Activated T-helper 17 cell treated with anti-CD3 and anti-CD28 coated beads, Interleukin-2, amount 50 U/mL, for 72 hours (primary cell): ENCODE measurements at places on chromosomes 4 and X.

GRCh38 chr4:119525005-119525749 is 103.4 kb downstream of the PDE5A start:
- ATAC-seq = no peak

DNA sequence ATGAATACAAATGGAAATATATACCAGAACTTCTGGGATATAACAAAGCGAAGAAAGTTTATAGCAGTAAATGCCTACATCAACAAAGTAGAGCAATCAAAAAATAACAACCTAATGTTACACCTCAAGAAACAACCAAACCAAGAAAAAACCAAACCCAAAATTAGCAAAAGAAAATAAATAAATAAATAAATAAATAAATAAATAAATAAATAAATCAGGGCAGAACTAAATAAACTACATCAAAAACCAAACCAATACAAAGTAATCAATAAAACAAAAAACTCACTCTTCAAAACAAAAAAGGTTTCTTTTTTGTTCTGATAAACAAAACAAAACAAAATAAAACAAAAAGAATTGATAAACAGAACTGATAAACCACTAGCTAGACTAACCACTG is 88.4 kb upstream of the SPIN4 start:
- ATAC-seq = no peak

DNA sequence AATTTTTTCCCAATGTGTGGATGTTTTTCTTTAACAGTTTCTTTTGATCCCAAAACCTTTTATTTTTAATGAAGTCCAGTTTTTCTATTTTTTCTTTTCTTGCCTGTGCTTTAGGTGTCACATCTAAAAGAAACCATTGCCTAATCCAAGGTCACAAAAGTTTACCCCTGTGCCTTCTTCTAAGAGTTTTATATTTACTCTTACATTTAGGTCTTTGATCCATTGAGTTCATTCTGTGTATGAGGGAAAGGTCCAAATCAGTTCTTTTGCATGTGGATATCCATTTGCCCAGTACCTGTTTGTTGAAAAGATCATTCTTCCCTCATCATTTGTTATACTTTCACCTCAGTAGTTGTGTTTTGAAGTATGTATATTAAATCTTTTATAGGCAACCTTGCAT is 13.0 kb downstream of the LRP2BP start:
- no peak for ATAC-seq

GRCh38 chr4:1569461-1570151 is 114.5 kb downstream of the FAM53A start:
- ATAC-seq = no peak

DNA sequence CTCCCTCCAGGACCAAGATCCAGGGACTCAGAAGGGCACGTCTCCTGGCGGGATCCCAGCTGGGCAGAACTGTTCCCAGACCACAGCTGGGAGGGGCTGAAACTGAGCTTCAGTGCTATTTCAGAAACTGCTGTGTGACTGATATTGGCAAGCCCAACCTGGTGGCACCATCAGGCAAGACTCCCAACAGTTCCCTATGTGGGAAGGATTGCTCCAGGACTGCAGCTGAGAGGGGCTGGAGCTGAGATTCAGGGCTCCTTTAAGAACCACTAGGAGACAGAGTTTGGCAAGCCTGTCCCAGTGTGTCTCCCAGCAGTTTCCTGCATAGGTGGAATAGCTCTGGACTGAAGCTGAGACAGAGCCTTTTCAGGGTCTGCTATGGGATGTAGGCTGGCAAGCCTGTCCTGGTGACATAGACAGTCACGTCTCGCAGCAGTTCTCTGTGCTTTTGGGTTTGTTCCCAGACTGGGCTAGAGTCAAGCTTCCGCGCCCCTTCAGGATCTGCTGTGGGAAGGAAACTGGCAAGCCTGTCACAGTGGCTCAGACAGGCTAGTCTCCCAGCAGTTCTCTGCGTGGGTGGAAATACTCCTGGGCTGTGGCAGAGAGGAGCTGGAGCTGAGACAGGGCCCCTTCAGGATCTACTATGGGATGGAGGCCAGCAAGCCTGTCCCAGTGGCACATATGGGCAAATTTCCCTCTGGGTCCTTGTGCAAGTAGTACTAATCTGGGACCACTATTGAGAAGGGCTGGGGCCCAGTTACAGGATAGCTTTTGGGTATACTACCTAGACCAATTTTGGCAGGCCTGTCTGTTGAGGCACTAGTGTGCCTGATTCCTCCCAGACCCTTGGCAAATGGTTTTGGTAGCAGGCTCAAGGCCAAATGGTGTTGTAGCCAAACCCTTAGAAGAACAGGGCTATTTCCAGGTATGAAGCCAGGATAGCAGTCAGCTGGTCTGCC is 20.2 kb upstream of the MED14 start:
- no peak for ATAC-seq

DNA sequence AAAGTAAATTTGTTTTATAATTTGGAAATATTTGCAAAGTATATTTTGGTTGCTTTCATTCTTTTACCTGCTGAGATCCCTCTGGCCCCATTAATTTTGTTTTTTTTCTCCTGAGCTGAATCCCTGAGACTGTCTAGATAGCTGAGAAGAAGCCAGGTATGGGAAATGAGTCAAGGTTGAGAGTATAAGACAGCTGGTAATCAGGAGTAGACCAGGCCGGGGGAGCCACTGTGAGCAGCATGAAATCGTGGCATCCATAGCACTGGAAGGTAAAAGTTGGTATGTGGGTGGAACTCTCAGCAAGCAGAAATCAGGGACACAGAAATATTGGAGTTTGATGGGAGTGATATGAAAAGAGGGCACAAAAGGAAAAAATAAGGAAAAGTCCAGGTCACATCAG is 164.5 kb downstream of the FHIP1A start:
- ATAC-seq = no peak

DNA sequence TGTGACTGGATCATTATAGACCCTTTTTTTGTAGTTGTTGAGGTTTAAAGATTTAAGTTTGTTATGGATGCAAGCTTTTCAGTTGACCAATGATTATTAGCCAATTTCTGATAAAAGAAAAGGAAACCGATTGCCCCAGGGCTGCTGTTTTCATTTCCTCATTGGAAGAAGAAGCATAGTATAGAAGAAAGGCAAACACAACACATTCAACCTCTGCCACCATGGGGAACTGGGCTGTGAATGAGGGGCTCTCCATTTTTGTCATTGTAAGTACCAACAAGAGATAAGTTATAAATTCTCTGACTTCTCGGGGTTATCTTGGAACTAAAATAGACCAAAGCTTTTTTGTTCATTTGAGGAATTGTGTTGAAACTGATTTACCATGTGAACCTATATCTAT is at the start of gene CYBB:
Gene CYBB, plus strand, starts transcription at position 203 of the 400 bp plus-strand sequence. Its CDS starts 19 bp downstream, at position 222.
- ATAC-seq = no peak

- no peak for ATAC-seq
These were observed 41.3 kb upstream of the MXD4 start for GRCh38 chr4:2303121-2303685.

GRCh38 chr4:19126903-19127302 is 1105.3 kb upstream of the LCORL start:
- no peak for ATAC-seq

DNA sequence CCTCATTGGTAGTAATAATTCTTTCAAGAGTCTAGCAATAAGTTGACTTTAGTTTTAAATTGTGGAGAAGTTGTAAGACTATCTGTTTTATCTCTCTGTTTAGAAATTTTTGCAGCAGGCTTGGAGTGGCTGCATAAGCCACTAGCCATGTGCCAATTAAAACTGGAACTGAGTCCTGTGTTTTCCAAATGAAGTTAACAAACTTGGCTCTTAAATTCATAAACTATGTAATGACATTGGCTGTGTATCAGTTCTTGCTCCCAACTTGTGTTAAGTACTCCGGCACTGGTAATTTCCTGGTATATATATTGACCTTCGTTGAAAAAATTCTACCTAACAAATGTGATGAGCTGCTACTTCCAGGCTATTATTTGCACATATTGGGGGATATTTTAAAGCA is 420.4 kb downstream of the GBA3 start:
- no peak for ATAC-seq

DNA sequence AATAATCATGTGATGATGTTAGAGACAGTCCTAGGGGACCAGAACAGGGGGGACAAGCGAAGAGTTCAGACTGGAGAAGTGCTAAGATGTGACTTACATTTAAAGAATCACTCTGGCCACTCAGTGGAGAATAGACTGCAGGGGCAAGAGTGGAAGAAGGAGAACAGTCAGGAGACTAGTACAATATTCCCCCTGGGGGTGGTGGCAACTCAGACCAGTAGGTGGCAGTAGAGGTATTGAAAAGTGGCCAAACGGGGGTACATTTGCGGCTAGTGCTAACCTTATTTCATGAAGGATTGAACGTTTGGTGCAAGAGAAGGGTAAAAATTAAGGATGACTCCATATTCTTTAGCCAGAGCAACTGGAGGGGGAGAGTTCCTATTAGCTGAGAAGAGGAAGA is 2.7 kb upstream of the BMX start:
- ATAC-seq = no peak

DNA sequence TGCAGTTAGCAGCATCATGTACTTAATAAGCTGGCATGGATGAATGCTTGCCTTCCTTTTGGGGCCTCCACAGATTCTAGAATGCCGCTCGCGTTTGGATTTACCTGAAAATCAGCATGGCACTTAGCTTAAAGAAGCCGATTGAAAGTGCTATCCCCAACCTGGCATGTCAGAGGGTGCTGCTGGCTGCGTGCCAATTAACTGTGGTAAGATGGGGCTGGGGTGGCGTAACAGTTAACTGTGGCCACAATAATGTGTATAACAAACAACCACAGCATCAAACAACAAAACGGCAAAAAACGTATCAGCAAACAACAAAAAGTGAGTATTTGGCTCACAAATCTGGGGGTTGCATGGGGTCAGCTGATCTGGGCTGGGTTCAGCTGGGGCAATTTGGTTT is 70.5 kb downstream of the CBLL2 start:
- ATAC-seq = no peak

- no peak for ATAC-seq
These were observed 4.0 kb downstream of the TCEAL2 start for GRCh38 chrX:102129473-102129872.

DNA sequence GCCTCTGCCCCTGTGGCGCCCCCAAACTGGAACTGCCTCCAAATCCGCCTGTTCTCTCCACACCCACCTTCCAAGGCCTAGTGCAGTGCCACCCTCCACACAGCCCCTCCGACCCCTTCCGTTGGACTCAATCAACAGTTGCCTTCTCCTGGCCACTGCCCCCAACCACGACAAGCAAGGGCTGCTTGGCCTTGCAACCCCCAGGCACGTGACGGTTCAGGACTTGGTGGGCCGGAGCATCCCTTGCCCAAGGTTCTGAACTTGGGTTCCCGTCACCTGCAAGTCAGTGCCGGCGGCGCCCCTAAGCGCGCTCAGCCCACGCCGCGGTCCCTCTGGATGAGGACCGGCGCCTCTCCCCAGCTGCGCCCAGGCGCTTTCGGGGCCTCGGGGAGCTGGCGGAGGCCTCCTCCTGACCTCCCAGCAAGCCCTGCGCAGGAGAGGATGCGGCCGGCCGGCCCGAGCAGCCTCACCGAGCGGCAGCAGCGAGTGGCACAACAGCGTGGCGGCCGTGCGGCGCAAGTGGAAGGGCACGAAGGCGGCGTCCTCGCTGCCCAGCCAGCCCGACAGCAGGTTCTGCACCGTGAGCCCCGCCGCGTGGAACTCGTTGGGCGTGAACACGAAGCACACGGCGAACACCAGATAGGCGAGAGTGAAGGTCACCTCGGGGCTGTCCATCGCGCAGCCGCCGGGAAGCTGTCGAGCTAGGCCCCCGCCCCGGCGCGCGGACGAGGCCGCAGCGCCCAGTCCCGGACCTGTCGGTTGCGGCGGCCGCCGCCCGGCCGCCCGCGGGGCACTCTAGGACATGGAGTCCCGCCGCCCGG is 750 bp downstream of the TMEM129 start:
- peak; percentile 23 for ATAC-seq

DNA sequence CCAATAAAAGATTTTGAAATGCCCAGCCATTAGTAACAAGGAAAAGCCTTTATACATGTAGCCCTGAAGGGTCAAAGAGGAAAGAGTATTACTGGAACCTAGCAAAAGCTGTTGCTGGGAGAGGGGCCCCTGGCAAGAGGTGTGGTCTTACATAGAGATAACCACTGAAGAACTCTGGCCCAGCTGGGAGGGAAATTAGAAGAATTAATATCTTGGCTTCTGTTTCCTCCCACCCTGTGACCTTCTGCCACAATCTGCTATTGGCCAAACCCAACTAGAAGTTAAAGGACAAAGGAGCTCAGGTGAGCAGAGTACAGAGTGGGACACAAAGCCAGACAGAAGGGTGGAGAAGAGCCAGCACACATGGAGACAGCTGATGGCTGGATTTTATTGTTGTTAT is 39.3 kb upstream of the CCNG2 start:
- no peak for ATAC-seq

DNA sequence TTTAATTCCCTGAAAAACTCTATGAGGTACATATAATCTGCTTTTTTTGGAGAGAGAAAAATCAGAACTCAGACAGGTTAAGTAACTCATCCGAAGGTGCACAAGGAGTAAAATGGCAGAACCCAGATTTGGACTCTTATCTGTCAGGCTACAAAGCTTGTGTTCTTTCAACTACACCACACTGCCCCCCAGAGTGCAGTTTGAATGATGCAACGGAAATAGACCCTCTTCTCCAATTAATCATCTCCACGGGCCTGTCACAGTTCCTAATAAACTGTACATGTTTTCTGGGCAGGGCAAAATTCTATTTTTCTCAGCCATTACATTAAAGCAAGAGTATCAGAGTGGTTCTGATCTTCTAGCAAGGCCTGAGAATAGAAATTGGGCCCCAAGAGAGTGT is 35.3 kb upstream of the DCX start:
- ATAC-seq = no peak

DNA sequence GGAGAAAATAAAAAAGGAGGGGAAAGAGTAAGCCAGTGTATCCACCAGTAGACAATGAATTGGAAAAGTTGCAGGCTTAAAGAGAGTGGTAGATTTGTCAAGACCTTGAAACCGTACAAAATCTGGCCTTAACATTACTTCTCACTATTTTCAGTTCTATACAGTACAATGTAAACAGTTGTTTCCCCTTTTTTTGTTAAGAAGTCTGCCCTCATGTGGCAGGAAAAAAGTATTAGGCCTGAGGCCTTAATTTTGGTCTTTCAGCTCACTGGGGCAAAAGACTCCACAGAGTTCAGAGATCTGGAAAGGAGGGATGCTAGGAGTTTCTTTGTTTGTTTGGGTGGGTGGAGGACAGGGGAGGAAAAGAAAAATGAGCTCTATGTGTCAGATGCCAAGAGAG is 92.8 kb upstream of the CCDC160 start:
- ATAC-seq = no peak

GRCh38 chrX:18491587-18492340 is 66.4 kb downstream of the CDKL5 start:
- ATAC-seq = no peak

- ATAC-seq = peak; percentile 51
These were observed 150.6 kb downstream of the RASL11B start for GRCh38 chr4:53012738-53013137.

- peak; percentile 74 for ATAC-seq
These were observed 169.8 kb downstream of the BTC start for GRCh38 chr4:74624351-74625151.

DNA sequence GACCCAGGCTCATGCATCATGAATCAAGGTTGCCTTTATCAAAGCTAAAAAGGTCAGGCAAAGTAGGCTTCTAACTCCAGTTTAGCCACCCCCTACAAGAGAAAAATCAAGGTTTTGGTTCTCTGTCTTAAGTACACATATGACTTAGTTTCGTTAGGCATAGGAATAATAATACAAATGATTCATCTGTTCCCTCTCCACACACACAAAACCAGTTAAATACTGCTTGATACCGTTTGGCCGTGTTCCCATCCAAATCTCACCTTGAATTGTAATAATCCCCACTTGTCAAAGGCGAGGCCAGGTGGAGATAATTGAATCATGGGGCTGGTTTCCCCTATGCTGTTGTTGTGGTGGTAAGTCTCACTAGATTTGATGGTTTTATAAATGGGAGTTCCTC is 226.2 kb downstream of the HS6ST2 start:
- ATAC-seq = peak; percentile 56

GRCh38 chr4:173502282-173502681 is 27.7 kb downstream of the HAND2 start:
- ATAC-seq = no peak
